ENCODE measurements at places on chromosomes 1 and 21.
A peak's percentile ranks its signal among the peaks of the same experiment; 100 is the strongest.

- peak; percentile 82 for DNase-seq
Observed at GRCh38 chr1:67682659-67683197, 2.3 kb upstream of the GADD45A start.

GRCh38 chr1:178294654-178295053 is 200.8 kb downstream of the RASAL2 start:
- no peak for DNase-seq

- no peak for DNase-seq
Observed at GRCh38 chr21:36540700-36541099, 60.8 kb upstream of the CLDN14 start.

DNA sequence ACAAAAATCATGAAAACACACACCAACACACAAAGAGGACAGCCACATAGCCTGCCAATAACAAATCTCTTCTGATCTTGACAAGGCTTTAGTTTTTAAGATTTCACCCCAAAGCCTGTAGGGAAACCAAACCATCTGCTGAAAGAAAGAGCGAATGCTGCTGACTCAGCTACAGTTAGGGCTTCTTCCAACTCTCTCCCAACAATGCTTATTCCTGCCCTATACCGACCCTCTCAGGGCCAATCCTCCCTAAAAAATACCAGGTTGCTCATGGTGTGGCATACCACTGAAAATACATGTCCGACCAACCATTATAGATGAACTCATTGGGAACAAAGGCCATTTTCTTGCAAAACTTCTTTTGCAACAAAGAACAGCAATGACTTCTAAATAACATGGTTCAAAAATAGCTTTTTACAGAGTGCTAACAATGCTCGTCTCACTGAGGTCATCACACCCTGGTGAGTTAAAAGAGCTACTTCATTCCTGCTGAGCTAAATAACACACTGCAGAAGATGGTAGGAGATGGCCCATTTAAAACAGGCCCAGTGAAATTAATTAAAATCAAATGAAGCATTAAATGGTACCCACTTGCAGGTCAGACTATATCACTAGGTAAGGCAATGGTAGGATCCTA is 86.1 kb downstream of the KIAA0319L start:
- DNase-seq = no peak

- DNase-seq = no peak
Observed at GRCh38 chr1:35656148-35656862, 15.0 kb upstream of the PSMB2 start.

DNA sequence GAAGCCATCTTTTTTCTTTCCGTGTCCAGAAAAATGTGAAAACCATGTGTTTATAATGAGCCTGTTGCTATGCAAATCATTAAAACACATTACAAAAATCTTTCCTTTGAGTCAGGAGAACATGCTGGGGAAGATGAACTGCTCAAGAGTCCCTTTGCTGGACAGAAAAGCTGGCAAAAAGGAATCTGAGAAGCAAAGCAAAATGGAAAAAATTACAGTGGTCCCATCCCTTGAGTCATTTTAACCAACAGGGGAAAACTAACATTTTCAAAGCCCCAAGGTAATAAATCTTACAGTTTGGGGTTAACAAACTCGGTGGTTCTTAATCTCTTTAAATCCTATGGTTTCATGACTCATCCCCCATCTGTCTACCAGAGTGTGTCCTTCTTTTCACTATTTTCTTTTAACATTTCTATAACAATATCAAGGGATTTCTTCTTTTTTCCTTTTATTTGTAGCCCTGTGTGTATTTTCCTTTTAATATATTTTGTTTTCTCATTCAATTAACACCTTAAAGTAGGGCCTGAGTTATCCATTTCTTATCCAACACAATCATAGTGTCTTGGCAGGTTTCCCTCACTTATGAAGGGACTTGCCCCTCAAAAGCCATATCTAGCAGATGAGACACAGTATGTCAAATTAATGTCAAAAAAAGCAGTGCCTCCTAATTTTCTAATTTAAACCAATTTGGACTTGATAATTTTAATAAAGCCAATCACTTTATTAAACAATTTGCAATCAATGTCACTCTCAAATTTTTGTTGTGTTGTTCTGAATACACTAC is 105.4 kb downstream of the PTPN14 start:
- peak; percentile 73 for DNase-seq

- DNase-seq = no peak
Observed at GRCh38 chr1:94301186-94301585, 63.8 kb upstream of the ARHGAP29 start.

GRCh38 chr1:19443326-19443725 is 42.0 kb downstream of the CAPZB start:
- no peak for DNase-seq

- DNase-seq = no peak
Observed at GRCh38 chr1:170213596-170213995, 67.8 kb downstream of the NTMT2 start.

- peak; percentile 17 for DNase-seq
Observed at GRCh38 chr1:114009393-114009792, 30.1 kb downstream of the OLFML3 start.

- no peak for DNase-seq
Observed at GRCh38 chr1:23624440-23624839, 65.1 kb upstream of the ID3 start.

GRCh38 chr1:93692026-93692425 is 10.4 kb upstream of the BCAR3 start:
- no peak for DNase-seq

GRCh38 chr21:44279354-44280260 is 6.1 kb upstream of the AIRE start:
- no peak for DNase-seq

DNA sequence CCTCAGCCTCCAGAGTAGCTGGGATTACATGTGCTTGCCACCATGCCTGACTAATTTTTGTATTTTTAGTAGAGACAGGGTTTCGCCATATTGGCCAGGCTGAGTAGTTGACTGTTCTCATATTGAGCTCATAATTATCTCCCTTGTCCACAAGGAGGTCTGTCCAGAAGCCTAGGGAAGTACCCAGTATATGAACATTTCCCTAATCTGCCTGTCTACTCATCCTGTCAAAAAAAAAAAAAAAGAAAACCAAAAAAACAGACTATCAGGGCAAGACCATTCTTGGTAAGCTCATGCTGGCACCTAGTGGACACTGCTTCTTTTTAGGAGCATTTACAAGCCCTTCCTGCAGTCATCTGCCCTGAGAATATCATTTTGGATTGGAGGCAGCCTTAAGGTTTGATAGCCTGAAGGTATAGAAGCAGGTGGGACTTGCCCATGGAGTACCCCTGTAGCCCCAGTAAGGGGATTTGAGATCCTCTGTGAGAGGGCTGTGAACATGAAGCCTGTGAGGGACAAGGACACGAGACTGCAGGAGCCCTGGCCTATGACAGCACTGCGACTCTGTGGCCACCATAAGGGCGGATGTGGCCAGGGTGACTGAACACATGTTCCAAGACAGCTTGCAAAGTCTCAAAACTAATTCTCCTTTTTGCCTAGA is 10.8 kb upstream of the DUSP12 start:
- peak; percentile 63 for DNase-seq

- peak; percentile 17 for DNase-seq
Observed at GRCh38 chr1:234309598-234310459, 63.4 kb upstream of the COA6 start.

- DNase-seq = peak; percentile 6
Observed at GRCh38 chr1:176617881-176618280, 154.9 kb downstream of the PAPPA2 start.

DNA sequence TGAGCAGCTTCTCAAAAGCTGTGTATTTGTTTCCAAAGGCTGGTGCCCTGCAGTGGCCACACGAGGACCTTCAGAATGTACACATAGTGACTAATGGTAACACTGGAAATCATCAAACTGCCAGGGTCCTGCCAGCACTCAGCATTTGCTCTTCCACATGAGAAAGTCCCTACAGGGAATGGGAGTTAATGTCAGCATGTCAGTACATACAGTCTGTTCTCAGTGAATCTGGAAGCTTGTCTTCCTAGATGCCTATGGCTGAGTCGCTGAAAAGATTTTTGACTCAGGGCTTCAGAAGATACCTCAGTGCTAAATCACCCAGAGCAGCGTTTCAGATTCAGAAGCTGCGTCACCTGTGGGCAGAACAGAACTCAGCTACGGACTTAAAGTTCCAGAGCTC is 108.2 kb downstream of the CDC7 start:
- DNase-seq = no peak

DNA sequence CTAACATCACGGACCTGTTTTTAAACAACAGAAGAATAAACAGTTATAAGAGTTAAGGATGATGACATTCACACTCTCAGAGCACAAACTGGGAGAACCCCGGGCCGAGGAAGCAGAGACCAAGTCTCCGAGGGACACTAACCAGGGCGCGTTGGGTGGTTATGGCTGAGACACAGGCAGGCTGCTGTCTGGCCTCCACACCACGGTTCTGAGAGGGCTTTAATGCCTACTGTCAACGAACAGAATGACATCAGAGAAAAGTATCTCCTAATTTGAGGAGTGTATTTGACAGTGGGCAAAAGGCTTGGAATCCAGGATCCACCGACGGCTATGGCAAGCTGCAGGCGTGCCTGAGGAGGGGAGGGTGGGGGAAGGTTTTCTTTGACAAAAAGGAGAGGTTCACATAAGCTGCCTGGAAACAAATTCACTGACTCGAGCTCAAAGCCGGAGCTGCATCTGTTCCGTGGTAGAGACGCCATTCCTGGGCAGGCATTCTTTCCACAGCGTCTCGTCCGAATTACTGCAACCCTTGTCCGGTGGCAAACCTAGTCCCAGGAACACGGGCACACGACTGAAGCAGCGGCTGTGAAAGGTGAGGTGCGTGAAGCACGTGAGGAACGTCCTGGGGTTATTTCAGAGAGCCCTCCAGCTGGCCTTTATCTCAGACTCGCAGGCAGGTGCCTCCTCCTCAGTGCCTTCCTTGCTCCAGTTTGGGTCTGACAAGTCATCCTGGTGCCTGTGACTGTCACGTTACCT is 9.4 kb downstream of the POFUT2 start:
- DNase-seq = no peak

- DNase-seq = no peak
Observed at GRCh38 chr1:58430421-58431275, 115.9 kb downstream of the OMA1 start.

DNA sequence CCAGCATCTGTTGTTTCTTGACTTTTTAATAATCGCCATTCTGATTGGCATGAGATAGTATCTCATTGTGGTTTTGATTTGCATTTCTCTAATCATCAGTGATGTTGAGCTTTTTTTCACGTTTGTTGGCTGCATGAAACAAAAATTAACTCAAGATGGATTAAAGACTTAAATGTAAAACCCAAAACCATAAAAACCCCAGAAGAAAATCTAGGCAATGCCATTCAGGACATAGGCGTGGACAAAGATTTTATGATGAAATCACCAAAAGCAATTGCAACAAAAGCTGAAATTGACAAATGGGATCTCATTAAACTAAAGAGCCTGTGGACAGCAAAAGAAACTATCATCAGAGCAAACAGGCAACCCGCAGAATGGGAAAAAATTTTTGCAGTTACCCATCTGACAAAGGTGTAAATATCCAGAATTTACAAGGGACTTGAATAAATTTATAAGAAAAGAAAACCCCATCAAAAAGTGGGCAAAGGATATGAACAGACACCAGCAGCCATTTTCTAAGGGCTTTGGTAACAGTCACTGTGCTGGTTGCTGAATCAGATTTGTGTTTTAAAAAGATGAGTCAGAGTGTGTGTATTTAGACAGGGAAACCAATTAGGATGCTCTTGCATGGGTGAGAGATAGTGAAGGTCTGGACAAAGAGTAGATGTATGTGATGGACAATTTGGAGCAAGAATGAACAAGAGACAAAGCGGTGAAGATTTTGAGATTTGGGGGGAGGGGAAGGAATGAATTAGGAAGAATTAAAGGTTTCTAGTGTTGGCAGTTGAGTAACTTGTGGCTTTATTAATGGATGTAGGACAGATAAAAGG is 110.7 kb downstream of the RYR2 start:
- no peak for DNase-seq

DNA sequence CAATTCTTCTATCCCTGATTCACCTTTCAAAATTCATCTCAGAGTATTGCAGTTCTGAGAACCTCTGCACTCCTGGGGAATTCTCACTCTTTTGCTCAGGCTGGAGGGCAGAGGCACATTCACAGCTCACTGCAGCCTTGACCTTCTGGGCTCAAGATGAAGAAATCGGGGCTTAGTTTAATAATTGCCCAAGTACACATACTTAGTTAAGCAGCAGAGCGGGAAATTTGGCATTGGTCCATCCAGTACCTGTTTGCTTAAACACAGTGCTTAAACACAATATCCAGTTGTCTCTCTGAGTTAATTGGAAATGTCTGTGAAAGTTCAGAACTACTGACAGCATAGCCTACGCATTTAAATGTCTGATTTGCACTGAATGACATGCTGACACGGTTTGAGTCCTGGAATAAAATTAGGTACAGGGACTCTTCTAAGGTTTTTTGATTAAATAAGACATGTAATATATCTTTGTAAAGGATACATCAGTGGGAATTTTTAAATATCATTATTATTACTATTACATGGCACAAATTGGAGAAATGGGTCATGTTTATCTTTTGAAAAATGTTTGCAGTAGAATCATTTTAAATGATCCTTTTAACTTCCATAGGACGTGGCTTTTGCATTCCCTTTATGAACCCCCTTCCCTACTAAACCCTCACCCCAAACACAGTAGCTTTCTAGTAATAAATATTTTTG is 337.4 kb downstream of the SRGAP2C start:
- DNase-seq = no peak

- no peak for DNase-seq
Observed at GRCh38 chr1:209840611-209841010, 12.8 kb downstream of the UTP25 start.

GRCh38 chr1:1989102-1989542 is 14.5 kb downstream of the CFAP74 start:
- DNase-seq = no peak

DNA sequence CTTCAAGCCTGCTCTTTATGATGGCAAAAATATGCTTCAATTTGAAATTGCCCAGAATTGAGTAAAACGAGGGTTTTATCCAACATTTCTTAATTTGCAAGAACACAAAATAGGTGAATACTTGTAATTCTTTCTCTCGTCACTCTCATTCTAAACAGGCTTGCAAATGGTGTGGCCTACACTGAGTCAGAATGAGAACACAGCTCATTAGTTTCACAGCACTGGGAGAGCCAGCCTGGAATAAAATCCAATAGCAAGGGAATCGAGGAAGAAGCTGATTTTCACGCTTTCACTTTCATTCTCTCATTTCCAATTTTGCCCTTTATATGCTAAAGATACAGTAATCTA is 537.5 kb downstream of the LTN1 start:
- DNase-seq = no peak

GRCh38 chr21:14688412-14688811 is 142.3 kb upstream of the SAMSN1 start:
- no peak for DNase-seq

- DNase-seq = peak; percentile 9
Observed at GRCh38 chr1:18100491-18101063, 7.0 kb upstream of the IGSF21 start.

GRCh38 chr1:226603022-226603857 is 54.7 kb downstream of the STUM start:
- no peak for DNase-seq

GRCh38 chr1:30635391-30635975 is 87.9 kb downstream of the MATN1 start:
- DNase-seq = no peak

DNA sequence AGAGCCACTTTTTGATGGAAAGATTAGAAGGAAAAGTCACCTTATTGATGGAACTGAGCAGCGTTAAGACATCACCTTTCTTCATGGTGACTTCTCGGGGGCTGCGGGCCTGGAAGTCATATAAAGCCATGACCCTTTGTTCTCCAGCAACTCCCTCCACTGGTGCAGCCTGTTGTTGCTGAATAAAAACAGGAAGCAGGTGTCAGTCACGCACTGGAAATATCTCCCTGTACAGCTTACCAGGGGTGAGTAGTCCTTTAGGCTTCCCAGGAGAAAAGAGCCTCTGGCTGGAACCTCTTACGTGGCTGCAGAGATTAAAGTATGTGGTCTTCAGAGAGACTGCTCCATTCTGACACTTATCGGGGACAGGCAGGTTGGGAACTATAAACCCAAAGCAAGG is 31.9 kb downstream of the SPTA1 start:
- DNase-seq = no peak

Data from non-pigmented ciliary epithelial cell (primary cell).